ENCODE measurements at places on chromosomes 2 and 18. TPM values are rescaled to one million over a fixed set of nuclear protein-coding genes. Genes with fewer than 3 reads are reported as not detected.

RAMP1 gene
- polyA plus RNA-seq: 11.0 TPM

C1GALT1C1L gene
- 0.39 TPM for polyA plus RNA-seq

SERPINB10 gene
- 0.96 TPM for polyA plus RNA-seq

TUBA4B gene
- 12.2 TPM for polyA plus RNA-seq

CROCC2 gene
- 3.1 TPM for polyA plus RNA-seq

NDC80 gene
- polyA plus RNA-seq: 3.4 TPM

LOXL3 gene
- 2.9 TPM for polyA plus RNA-seq

RALB gene
- 111 TPM for polyA plus RNA-seq

ASB18 gene
- not detected for polyA plus RNA-seq

GALR1 gene
- polyA plus RNA-seq: not detected

KRCC1 gene
- polyA plus RNA-seq: 31.2 TPM

MC5R gene
- not detected for polyA plus RNA-seq

HMSD gene
- 0.93 TPM for polyA plus RNA-seq

KCNE4 gene
- 0.90 TPM for polyA plus RNA-seq
